ENCODE measurements at places on chromosomes 6 and 20. TPM values are rescaled to one million over a fixed set of nuclear protein-coding genes. Genes with fewer than 3 reads are reported as not detected.

- DNase-seq, result peak; percentile 87
Observed at GRCh38 chr6:28880894-28881780, 42.6 kb downstream of the TRIM27 start.

- no peak for DNase-seq
Observed at GRCh38 chr20:15676815-15677214, 896.4 kb downstream of the KIF16B start.

GRCh38 chr20:47875297-47876025, 90.2 kb upstream of the SULF2 start:
- no peak for DNase-seq

The FABP7 gene
- polyA plus RNA-seq, result not detected

The DSN1 gene
- 6.8 TPM for polyA plus RNA-seq

The GABRR2 gene
- 0.66 TPM for polyA plus RNA-seq

- DNase-seq, result no peak
Observed at GRCh38 chr20:6347916-6348315, 225.1 kb upstream of the FERMT1 start.

DNA sequence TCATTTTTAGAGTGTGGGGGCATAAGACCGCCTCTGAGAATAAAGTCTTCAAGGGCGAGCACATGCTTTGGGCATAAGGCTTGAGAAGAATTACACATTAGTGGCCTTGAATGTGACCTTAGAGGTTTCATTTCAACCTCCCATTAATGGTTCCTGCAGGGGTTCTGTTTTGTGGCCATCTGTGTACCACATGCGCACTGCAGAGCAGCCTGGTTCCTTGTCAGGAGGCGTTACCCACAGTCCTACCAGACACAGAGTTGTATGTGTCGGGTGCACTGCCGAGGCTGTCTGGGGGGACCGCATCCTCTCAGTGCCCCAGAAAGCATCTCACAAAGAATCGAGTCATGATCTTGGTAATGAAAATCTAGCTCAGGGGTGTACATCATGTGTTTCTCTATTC, 115.7 kb downstream of the B3GAT2 start:
- no peak for DNase-seq

DNA sequence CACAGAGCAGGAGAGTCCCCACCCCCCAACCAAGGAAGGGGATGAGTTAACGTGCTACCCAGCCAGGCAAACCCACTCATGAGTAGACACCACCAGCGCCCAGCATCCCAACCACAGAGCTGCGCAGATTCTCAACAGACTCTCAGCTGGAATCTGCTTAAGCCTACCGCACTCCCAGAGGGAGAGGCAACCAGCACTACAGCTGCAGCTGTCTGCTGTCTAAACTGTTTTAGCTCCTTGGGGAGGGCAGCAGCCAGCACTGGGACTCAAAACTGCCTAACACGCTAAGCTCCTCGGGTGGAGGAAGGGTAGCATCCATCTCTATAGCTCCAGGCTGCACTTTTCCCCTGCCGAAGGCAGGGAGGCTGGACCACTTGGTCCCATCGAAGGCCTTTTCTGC, 539.8 kb downstream of the EPHA7 start:
- no peak for DNase-seq

DNA sequence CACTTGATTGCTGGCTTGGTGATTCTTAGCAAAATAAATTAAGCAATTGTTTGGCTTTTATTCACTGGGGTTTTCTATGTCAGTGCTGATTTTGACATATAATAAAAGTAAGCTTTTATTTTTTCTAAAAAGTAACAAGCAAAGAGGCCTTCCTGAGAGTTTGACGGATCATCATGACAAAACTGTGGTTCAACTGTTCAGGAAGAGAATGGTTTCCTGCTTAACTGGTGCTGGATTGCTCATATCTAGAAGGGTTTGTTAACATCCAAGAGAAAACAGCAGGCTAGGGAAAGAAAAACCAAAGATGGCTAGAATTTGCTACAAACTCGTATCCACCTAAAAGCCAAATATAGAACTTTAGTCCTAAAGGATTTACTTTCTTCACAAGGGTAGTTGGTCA, 21.2 kb downstream of the SERPINB1 start:
- DNase-seq, result no peak

DNA sequence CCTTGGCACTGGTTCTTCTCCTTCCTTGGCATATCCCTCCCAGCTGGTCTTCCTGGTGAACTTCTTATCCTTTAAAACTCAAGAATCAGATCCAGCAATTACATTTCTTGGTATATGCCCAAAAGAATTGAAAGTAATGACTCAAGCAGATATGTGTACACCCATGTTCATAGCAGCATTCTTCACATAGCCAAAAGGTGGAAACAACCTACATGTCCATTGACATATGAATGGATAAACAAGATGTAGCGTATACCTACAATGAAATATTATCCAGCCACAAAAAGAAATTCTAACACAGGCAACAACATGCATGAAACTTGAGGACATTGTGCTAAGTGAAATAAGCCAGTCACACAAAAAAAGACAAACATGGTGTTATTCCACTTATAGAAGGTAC, 103.7 kb upstream of the NT5E start:
- DNase-seq, result no peak

DNA sequence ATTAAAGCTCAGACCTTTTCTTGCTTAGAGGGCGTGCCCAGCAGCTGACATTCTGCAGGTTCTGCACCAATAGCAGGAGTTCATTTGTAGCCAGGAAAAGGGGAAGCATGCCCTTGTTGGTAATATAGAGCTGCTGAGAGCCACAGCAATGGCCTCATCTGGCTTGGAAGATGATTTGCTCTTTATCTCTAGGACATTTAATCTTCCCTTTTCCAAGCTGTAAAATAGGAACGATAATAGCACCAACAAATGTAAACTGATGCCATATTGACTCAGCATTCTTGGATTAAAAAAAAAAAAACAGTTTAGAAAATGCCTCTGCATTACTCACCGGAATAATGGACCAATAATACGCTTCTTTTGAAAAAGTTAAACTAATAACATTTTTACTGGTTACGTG, 93.4 kb upstream of the SLC2A12 start:
- no peak for DNase-seq

- DNase-seq, result no peak
Observed at GRCh38 chr20:64056889-64057627, 5.9 kb upstream of the TCEA2 start.

- no peak for DNase-seq
Observed at GRCh38 chr20:615514-615913, 5.4 kb upstream of the TCF15 start.

- DNase-seq, result no peak
Observed at GRCh38 chr6:144075875-144076274, 19.5 kb downstream of the SF3B5 start.

- no peak for DNase-seq
Observed at GRCh38 chr6:56682635-56683034, 39.9 kb upstream of the DST start.

GRCh38 chr6:7196019-7196402, 88.2 kb downstream of the RREB1 start:
- DNase-seq, result no peak

The CST5 gene
- not detected for polyA plus RNA-seq

DNA sequence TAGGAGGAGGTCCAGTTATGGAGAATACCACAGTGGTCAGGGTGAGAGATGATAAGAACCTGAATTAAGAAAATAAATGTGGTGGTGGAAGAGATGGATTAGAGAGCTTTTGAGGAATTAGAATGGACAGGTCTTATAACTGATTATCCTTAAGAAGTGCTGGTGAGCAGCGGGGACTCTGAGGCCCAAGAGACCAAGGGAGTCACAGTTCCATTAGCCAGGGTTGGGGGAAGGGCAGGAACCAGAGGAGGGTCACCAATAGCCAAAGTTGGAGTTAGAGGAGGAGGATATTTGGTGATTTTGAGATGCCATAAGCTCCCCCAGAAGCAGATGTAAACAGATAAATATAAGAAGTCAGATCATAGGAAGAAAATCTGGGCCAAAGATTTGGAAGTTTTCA, 87.1 kb upstream of the PAK5 start:
- no peak for DNase-seq

DNA sequence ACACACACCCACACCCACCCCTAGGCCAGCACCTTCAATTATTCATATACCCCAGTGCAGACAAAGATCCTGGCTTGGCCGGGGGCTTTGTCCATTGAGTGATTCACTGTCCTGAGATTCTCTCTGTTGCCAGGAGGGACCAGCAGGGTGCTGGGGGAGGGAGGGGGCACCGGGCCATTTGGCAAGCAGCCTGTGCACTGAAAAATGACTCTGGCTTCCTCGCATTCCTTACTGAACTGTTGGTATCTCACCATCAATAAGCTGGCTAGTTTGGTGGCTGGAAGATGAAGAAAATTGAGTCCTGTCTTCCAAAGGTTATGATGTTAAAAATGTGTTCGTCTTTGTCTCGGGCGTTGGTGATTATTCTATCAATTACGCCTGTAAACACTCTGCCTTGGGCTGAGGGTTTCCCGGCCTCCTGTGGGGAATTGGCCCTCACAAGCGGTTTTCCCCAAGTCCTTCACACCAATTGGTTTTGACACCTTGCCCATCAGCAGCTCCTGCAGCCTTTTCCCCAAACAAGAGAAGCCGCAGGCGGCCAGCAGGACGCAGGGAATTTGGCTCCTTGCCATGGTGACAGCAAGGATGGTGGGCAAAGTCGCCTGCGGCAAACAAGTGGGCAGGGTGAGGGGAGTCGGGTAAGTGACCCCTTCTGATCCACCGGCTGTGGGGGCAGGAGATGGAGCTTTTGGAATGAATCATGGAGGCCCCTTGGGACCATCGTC, 4.9 kb downstream of the VSTM2L start:
- no peak for DNase-seq

DNA sequence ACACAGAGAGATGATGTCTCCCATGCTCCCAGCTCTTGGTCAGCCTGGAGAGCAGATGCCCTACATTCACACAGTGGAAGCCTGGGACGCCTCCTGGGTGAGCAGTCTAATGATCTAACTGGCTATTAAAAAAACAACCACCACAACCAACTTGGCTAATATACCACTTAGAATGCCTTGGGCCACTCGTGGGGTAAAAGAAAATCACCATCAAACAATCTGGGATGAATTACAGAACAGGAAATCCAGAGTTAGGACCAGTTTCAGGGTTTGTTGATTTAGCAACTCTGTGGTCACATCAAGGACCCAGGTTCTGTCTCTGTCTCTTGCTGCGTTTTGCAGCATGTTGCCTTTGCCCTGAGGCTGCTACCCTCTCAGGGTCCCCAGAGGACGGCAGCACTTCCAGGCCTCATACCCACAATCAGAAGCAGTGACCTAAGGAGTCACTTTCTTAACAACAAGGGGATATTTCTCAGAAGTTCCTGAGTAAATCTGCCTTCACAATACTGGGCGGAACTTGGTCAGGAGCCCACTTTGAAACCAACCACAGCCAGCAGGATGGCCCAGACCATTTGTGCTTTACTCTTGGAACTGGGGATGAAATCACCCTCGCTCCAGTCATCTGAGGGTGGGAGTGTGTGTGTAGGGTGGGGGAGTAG, 118.7 kb downstream of the CLIC5 start:
- DNase-seq, result no peak

The HMGCLL1 gene
- 2.5 TPM for polyA plus RNA-seq

- DNase-seq, result no peak
Observed at GRCh38 chr6:551829-552350, 105.0 kb downstream of the HUS1B start.

DNA sequence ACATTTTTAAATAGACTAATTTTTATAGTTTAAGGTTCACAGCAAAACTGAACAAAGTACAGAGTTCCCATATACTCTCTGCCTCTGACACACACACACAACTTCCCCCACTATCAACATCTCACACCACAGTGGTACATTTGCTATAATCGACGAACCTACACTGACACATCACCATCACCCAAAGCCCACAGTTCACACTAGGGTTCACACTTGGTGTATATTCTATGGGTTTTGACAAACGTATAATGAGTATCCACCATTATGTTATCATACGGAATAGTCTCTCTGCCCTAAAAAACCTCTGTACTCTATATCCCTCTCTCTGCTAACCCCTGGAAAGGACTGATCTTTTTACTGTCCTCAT, 15.6 kb downstream of the TMEM30A start:
- no peak for DNase-seq
